ENCODE measurements at places on chromosomes 6 and 20.

- DNase-seq: no peak
- no peaks in the 10 kb centered on the region for H3K36me3 ChIP-seq
- H3K4me1 ChIP-seq: 0 out of 2 replicates have a peak, but pooled peaks cover 2% of the 10 kb centered on the region
- H3K4me3 ChIP-seq: no peak overlapping the region
- H3K27me3 ChIP-seq: no peaks in the 10 kb centered on the region
Measured at GRCh38 chr20:4056880-4057279, 41.5 kb upstream of the RNF24 start.

DNA sequence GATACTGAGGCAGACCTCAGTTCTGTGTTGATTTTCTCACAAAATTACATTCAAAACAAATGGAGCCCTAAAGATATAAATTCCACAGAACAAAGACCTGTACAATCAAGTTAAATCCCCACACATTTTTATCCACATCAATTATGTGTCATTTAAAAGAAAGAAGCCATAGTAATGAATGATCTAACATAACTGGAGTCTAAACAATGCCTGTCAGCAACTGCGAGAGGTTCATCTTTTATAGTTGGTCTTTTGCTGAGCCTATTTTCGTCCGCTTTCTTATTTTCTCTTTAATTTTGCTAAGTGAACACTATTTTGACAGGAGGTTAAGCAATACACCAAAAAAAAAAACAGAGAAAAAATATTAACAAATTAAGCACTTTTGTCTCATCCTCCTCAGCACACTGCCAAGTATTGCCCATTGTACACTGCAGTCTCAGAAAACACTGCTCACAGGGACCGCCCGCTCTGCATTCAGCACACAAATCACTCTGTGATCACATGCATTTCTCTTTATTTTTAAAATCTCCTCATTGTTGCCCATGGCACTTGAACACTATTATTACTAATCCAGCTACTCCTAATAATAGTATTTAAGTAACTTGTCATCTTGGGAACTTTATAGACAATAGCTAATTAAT is 140.8 kb downstream of the BTBD9 start:
- H3K4me1 ChIP-seq: no peaks in the 10 kb centered on the region
- H3K27me3 ChIP-seq: no peaks in the 10 kb centered on the region
- no peak overlapping the region for H3K4me3 ChIP-seq
- no peak for DNase-seq
- H3K36me3 ChIP-seq: no peaks in the 10 kb centered on the region

GRCh38 chr6:79600812-79601609 is 30.1 kb upstream of the SH3BGRL2 start:
- no peaks in the 10 kb centered on the region for H3K36me3 ChIP-seq
- DNase-seq: no peak
- no peaks in the 10 kb centered on the region for H3K27me3 ChIP-seq
- H3K4me1 ChIP-seq: no peaks in the 10 kb centered on the region

GRCh38 chr6:125826695-125827463 is 36.1 kb downstream of the NCOA7 start:
- no peak overlapping the region for H3K4me3 ChIP-seq
- no peaks in the 10 kb centered on the region for H3K4me1 ChIP-seq
- DNase-seq: no peak
- no peaks in the 10 kb centered on the region for H3K27me3 ChIP-seq
- H3K36me3 ChIP-seq: no peaks in the 10 kb centered on the region
- H3K27ac ChIP-seq: no peak overlapping the region

- no peak overlapping the region for H3K27ac ChIP-seq
- H3K27me3 ChIP-seq: no peaks in the 10 kb centered on the region
- H3K36me3 ChIP-seq: no peaks in the 10 kb centered on the region
- H3K4me1 ChIP-seq: peaks cover 1% of the 10 kb centered on the region
- no peak overlapping the region for H3K4me3 ChIP-seq
Measured at GRCh38 chr6:82273295-82273694, 25.8 kb upstream of the IBTK start.

DNA sequence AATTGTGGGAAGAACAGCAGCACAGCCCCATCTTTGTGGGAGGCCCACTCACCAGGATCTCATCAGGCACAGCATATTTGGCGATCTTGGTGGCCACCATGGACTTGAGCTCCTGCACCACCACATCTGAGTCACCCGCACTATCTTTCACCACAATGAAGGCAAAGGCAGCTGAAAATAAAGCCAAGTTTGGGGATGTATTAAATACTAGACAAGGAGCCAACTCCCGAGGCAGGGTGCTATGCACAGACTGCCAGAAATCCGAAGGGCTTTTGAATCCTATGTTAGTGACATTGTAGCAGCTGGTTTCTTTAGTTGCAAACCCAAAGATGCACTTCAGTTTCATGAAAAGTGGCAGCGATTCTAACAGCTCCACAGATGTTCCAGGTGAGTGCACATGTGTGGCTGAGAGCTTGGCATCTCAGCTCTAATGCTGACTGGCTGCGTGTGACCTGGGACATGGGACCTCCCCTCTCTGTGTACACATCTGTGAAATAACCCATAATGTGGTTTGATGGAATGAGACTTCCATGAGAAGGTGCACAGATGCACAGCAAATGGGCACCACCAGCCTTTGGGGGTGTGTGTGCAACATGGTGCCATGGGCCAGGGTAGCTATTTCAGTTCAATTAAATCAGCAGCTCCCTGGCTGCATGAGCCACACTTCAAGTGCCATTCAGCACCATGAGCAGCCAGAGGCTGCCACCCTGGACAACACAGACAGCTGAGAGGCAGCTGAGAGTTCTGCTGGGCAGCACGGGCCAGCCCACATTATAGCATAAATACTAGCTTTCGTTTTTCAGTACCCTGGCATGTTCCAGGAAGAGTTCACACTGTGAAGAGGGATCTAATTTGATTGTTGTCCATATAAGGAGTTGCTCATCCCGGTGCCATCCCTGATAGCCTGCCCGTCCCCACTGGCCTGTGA is 16.9 kb upstream of the APMAP start:
- H3K4me3 ChIP-seq: no peak overlapping the region
- no peaks in the 10 kb centered on the region for H3K36me3 ChIP-seq
- no peak overlapping the region for H3K27ac ChIP-seq
- no peaks in the 10 kb centered on the region for H3K4me1 ChIP-seq

All from iPS DF 6.9 (cell line).